ENCODE measurements at places on chromosomes 5 and 9.

- DNase-seq: no peak
These were observed 25.0 kb downstream of the SKP1 start for GRCh38 chr5:134151723-134152122.

DNA sequence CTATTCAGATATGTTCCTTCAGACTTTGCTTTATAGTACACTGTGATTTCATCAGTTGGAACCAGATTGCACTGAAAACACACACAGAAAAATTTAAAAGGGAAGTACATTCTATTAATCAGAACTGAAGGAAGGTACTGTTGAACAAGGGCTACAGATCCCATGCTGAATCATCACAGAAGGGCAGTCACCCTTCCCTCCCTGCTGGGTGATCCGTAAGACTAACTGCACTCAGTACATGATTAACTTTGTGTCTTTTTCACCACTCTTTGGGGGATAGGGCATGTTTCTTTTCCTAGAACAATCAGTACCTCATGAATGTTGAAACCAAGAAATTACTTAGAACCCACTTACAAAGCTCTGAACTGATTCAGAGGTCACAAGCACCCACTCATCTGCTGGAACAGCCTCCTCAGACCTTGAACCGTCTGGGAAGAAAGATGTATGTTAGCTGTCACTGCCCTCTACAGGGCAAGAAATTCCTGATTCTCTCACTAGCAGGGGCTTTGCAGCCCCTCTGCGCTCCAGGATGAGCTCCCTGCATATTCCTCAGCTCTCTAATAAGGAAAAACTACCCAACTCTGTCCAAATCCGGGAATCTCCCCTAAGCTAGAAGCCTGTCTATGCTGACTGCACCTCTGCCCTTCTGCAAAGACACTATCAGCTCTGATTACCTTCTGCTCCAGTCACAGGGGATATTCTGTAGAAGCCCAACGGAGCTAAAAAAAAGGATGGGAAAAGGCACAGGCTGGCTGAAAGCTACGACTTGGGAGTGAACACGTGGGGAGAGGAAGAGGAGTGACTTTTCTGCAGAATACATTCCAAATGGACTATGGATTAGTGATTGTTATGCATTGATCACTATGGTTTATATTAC, 51.0 kb downstream of the IARS1 start:
- peak; percentile 67 for DNase-seq

- DNase-seq: peak; percentile 27
These were observed 3.5 kb upstream of the PRDM12 start for GRCh38 chr9:130660683-130661450.

DNA sequence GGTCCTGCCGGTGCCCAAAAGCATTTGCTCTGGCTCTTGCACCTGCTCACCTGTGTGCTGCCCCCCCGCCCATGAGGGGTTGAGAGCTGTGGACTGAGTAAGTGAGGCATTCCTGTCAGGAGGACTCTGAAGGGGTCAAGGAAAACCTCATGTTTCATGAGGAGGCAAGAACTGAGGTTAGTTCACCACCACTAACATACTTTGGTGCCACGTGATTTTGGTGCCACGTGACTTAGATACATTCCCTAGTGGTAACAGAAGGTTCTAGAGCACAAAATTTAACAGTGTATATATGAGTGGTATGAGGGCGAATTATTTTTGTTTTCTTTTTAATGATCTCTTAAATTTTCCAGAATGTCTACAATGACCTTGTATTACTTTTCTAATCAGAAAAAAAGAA, 6.3 kb upstream of the IL12B start:
- DNase-seq: no peak

- no peak for DNase-seq
These were observed 167.2 kb downstream of the ARHGAP26 start for GRCh38 chr5:142937374-142937773.

GRCh38 chr9:128169925-128170324, 9.9 kb downstream of the BBLN start:
- no peak for DNase-seq

DNA sequence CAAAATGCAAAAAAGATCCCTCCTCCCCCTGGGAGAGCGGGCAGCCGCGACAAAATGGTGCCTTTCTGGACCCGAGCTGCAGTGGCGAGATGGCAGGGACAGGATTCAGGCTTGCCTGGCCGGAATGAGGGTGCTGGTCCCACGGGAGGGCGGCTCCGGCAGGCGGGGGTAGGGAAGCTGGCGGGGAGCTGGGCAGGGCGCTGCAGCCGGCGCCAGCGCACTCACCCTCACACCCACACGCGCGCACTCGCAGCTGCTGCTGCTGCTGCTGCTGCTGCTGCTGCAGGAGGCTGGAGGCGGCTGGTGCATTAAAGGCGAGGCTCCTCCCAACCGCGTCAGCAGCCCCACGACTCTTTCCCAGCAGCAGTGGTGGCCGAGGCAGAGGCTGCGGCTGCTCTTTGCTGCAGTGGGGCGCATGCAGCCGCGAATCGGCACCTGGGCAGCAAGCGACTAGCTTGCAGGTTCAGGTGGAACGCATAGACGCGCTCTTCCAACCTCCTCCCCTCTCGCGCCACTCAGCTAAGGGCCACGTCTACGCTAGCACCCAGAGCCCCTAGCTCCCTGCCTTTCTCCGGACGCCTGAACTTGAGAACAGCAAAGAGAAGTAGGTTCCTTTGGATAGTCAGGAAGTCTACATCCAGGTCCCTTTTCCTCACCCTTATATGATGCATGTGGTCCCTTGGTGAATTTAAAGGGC, at the start of gene PPP2R2B:
Gene PPP2R2B (minus strand): TSS at position 282 of the 697 bp plus-strand sequence.
- peak; percentile 82 for DNase-seq

All from astrocyte of the hippocampus (primary cell).